ENCODE measurements at places on chromosomes 6 and 20.

- no peak for DNase-seq
These were observed 1.1 kb upstream of the BEND6 start for GRCh38 chr6:56953597-56954402.

GRCh38 chr6:83352424-83353061 is 78.3 kb downstream of the ME1 start:
- no peak for DNase-seq

DNA sequence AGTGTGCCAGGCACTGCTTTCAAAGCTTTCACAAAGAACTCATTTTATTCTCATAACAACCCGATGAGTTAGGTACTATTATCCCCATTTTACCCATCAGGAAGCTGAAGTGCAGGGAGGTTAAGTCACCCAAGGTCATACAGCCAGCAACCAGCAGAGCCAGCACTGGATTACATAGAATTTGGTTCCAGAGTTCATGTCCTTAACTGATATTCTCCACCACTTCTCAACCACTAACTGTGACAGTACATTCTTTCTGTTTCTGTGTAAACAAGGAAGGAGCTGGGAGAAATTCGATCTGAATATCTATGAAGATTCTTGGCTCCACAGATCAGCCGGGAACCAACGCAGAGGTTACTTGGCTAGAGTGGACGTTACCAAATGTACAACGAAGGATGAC is 98.0 kb downstream of the KIF16B start:
- no peak for DNase-seq

DNA sequence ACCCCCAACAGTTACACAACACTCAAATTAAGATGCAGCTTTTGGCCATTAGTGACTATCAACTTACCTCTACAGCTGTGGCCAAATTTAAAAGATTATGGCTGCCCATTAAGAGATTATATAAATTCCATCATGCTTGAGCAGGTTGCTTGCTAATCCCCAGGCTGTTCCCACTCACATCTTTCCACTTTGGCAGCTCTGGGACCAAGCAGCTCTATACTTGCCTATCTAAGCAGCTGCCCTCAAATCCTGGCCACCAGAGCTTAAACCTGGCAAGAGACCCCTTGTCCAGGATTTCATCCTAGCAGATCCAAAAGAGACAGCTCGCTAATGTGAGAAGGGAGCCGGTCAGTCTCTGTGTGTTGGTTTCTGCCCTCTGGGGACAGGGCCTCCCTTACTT is 127.9 kb downstream of the SLC23A2 start:
- DNase-seq = no peak

All from epithelial cell of proximal tubule (primary cell).